ENCODE measurements at places on chromosomes 7 and 10.

- DNase-seq, result no peak
Observed at GRCh38 chr7:116687801-116688201, 15.8 kb downstream of the MET start.

DNA sequence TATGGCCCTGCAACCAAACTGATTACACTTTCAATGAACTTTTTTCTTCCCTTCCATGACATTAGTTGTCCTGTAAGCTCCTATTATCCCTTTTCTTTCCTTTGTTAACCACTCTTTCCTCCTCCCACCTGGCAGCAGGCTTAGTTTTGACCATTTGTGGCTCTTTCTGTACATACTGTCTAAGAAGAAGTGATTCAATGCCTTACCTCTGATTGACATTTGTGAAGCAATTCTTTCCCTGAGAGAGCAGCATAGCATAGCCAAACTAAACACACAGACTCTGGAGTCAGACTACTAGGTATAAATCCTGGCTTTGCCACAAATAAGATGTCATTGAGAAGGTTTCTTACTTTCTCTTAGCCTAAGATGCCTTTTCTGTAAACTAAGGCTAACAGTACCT is 48.9 kb downstream of the AHR start:
- no peak for DNase-seq

DNA sequence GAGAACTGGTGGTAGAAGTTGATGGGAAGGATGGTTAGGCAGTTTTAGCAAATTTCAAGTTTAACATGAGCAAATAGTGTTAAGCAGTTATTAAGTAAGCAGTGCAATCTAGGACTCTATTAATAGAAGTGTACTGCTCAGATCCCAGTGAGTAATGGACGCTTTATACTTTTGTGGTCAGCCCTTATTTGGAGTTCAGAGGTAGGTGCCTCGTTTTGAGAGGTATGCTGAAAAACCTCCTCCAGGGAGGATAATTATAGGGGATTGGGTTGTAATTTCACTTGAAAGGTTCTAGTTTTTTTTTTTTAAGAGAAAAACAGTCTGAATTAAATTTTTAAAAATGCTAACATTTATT is 33.5 kb upstream of the CCDC7 start:
- no peak for DNase-seq

DNA sequence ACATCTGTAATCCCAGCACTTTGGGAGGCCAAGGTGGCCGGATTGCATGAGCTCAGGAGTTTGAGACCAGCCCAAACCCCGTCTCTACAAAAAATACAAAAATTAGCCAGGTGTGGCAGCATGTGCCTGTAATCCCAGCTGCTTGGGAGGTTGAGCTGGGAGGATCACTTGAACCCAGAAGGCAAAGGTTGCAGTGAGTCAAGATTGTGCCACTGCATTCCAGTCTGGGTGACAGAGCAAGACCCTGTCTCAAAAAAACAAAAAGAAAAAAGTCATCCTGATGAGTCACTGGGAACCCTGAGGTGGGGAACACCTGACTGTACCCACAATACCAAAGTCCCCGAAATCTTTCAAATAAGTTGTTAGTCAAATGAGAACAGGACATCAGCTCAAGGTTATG is 80.0 kb downstream of the NEBL start:
- no peak for DNase-seq

- DNase-seq, result no peak
Observed at GRCh38 chr10:86227501-86228258, 138.9 kb downstream of the GRID1 start.

- peak; percentile 51 for DNase-seq
Observed at GRCh38 chr10:101214446-101215396, 14.5 kb downstream of the LBX1 start.

- DNase-seq, result peak; percentile 31
Observed at GRCh38 chr10:110076559-110077318, 69.0 kb downstream of the ADD3 start.

DNA sequence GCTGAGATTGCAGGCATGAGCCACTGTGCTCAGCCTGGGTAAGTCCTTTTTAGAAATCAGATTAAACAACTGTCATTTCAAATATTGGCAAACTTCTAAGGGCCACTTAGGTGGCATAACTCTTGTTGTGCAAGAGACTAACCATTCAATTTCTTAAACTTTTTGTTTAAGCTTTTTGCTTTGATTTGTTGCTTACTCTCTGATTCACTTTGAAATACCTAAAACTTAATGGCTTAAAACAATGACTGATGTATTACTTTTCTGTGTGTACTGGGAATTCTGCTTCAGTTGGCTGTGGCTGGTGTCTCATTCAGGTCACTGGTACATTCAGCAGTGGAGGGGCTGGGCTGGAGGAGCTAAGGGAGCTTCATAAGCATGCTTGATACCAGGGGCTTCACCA is 28.9 kb downstream of the ZNF25 start:
- no peak for DNase-seq

DNA sequence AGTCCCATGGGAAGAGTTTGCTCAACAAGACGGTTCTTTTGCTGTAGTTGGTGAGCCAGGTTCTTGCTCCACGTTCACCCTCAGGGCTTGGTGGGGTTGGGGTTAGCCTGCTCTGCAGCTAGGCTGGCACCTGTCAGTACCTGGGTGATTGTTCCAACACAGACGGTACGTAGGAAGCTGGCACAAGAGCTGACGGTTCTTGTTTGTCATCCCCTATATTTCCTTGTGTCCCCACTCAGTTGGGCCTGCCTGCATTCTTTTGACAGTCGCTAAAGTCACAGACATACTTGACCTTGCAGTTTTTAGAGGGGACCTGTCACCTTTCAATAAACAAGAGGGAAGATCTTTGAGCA is 40.2 kb upstream of the SYPL1 start:
- no peak for DNase-seq

GRCh38 chr10:103458720-103459119 is at the start of gene CALHM1:
TSS of gene CALHM1 (minus strand) at chr10:103458900. CDS start at chr10:103458751, 149 bp downstream.
- DNase-seq, result no peak

DNA sequence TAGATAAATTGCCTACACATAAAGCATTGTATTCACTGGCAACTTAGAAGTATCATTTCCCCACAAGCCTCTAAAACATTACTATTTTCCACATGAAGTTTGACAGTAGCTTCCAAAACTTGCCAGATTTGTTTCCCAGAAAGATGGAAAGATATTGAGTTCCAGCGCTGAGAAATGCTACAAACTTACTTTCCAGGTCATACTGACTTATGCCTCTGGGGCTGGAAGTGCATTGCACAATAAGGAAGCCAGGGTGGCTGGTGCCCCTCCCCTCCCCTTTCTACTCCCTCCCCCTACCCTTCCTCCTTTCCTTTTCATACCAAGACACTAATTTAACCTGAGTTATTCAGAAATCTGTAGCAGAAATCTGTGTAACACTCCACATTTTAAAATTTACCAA is 212.6 kb downstream of the WDR37 start:
- no peak for DNase-seq

- DNase-seq, result no peak
Observed at GRCh38 chr7:105024734-105025133, 10.7 kb downstream of the KMT2E start.

GRCh38 chr7:47591655-47592572 is 10.0 kb upstream of the TNS3 start:
- no peak for DNase-seq

DNA sequence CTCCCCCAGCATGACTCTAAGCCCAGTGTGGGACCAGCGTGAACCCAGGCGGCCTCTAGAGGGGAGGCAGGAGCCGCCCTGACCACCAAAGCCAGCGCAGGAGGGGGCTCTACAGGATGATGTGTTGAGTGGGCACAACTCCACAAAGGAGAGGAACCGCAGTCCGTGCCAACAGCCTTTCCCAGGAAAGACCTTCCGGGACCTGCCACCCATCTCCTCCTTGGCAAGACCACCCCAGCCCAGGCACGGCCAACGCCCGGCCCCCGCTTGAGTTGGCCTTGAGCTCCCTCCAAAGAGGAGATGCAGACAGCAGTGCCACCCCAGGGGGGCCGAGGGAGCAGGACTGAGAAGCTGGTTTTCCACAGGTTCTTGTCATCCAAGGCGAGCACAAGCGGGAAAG is 38.9 kb downstream of the PTPRN2 start:
- DNase-seq, result no peak

DNA sequence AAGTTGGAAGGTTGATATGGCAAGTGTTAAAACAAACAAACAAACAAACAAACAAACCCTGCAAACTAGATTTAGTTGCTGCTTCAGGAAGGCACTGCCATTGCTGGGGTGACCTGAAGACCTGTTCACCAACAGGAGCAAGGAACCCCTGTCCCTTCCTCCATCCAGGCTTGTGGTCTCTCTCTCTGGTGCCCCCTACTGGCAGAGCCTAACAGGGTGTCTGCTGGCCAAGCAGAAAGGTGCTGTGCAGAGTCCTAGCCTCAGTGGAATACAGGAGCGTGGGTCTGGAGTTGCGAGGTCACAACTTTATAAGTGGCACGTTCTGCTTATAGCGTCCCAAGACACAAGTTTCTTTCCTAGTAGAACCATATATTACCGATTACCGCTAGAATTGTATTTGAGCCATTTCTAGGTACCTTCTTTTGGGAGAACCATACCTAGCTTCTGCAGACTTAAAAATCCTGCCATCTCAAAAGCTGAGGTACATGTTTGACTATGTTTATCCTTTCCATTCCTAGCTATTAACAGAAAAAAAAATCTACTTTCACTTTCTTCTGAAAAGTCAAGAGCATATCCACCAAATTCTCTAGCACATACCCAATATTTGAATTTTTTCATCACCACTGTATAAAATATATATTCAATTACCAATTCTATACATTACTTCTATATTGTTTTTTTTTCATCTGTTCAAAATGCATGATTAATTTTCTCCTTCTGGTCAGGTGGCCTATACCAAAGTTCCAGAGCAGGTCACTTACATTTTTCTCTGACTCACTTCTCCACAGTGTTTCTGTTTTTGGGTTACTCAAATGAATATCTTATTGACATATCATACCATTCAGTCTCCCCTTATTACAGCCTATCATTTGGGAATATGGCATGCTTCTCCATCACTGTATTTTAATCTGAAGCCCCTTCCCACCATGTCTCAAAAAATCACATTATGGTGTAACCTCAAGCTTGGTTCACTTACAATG is 29.1 kb upstream of the CALD1 start:
- DNase-seq, result peak; percentile 44

DNA sequence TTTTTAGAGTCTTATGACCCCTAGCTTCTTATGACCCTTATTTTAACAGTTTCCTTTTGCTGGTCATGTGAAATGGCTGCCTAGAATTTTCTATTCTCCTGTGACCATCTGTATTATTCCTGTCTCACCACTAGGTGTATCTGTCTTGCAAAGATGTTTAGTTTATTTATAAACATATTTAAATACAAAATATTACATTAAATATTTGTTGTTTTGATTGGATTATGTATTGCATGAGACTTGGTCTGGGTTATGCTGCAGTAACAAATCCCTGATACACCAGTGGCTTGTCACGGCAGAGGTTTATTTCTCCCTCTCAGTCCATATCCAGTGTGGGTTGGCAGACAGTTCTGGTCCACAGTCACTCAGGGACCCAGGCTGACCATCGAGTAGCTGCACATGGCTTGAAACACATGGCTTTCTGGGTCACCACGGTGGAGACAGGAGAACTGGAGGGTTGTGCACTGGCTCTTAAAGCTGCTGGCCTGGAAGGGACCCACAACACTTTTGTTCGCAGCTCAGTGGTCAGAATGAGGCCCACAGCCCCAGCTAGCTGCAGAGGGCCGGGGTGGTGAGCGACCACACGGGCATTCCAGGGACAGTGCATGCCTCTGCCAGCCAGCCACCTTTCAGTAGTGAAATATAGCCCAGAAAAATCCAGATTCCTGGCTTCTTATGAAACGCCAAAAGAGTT is 7.4 kb downstream of the RASSF4 start:
- no peak for DNase-seq

- no peak for DNase-seq
Observed at GRCh38 chr10:131902211-131902610, 1.4 kb downstream of the PPP2R2D start.

DNA sequence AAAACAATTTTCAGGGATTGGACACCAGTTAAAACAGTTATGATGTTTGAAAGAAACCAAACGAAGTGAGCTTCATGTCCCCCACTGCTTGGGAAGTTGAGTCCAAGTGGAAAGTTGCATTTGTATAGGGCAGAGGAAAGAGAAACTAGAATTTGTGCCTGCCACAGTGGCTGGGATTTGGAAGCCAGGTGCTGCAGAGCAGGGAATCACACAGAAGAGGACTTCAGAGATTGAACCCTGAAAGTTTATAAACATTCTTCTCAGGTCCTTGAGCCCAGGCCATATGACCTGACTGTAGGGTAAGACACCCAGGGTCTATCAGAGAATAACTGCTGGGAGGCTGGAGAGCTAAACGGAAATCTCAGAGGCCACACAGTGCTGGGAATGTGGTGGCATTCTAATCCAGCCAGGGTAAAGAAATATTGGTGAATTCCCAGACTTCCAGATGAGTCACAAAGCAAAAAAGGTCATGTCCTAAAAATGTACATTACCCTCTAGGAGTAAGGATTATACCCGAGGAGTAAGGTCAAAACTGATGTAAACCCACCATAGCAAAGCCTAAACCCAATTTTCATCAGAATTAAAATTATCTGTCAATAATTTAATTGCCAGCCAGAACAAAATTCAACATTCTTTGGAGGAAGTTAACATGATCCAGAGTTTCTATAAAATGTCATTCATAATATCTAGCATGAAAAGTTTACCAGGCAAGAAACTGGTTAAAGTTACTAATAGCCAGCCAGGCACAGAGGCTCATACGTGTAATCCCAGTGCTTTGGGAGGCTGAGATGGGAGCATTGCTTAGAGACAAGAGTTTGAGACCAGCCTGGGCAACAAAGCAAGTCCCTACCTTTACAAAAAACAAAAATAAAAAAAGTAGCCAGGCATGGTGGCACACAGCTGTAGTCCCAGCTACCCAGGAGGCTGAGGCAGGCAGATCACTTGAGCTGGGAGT is 31.2 kb downstream of the TOMM7 start:
- DNase-seq, result no peak

GRCh38 chr7:69811476-69812308 is 213.4 kb downstream of the AUTS2 start:
- no peak for DNase-seq

DNA sequence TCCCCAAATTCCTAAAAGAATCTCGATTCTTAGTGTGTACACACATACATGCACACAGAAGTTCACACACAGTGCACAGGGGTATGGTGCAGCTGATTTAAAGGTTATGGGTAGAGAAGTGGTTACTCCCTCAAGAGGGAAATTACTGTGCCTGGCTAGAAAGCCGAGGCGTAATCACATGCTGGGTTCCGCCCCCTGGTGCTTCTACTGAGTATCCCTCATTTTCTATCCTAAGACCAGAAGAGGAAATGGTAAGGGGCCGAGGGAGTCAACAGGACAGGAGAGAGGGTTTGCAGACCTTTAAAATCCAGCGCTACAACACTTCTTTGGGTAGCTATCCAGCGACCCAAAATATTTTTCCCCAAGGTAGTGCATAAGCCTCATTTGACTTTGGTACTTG is 147.3 kb upstream of the TMEM196 start:
- no peak for DNase-seq

DNA sequence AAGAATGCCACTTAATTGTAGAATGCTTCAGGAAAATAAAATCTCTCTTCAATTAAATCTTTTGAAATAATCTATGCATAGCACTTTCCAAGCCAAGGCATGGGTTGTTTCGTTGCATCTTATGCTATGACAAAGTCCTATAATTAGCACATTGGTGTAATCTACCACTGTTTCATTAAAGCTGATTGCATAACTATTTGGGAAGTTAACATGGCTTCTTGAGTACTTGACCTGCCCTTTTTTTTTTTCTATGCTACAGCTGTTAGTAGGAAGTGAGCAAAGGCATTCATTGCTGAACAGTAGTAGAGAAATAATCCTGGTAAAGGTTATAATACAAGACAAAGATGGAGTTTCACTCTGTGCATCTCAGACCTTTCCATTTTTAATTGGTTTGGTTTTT is 557.2 kb upstream of the CELF2 start:
- no peak for DNase-seq

All from T-cell (primary cell).